ENCODE measurements at places on chromosomes 1 and 21. TPM values are rescaled to one million over a fixed set of nuclear protein-coding genes. Genes with fewer than 3 reads are reported as not detected.

DNA sequence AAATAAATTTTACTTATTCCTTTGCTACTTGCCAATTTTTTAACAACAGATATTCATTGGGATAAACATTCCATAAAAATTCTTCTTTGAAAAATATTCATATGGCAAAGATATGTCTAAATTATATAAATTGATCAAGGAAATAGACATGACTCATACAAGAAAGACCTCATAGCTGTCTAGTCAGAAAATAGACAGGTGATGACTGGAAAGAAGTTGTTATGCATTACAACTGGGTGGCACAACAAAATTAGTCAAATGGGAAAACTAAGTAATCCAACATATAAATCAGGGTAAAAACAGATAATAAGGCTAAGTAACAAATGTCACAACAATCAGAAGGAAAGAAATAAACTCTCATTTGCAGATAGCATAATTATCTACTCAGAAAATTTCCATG is 92.0 kb downstream of the USH2A start:
- H3K27ac ChIP-seq = no peak overlapping the region
- H3K27me3 ChIP-seq = no peaks in the 10 kb centered on the region
- DNase-seq = no peak
- no peaks in the 10 kb centered on the region for H3K36me3 ChIP-seq
- H3K4me1 ChIP-seq = no peaks in the 10 kb centered on the region

The TSTD1 gene
- total RNA-seq = 24.2 TPM

The CD52 gene
- 2.8 TPM for total RNA-seq

The MYCL gene
- 97.7 TPM for total RNA-seq

DNA sequence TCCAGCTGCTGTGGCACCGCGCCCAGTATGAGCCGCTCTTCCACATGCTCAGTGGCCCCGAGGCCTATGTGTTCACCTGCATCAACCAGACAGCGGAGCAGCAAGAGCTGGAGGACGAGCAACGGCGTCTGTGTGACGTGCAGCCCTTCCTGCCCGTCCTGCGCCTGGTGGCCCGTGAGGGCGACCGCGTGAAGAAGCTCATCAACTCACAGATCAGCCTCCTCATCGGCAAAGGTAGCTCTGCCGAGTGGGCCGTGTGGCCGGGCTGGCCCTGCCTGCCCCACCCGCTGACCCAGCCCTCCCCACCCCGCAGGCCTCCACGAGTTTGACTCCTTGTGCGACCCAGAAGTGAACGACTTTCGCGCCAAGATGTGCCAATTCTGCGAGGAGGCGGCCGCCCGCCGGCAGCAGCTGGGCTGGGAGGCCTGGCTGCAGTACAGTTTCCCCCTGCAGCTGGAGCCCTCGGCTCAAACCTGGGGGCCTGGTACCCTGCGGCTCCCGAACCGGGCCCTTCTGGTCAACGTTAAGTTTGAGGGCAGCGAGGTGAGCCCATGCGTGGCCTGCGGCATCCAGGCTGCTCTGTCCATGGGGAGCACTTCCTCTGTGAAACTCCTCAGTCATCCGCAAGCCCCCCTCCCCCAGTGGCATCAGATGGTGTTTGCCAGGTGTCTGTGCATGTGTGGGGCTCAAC is 64.2 kb downstream of the PIK3CD start:
- peaks cover 4% of the 10 kb centered on the region for H3K27me3 ChIP-seq
- H3K36me3 ChIP-seq = no peaks in the 10 kb centered on the region
- no peak overlapping the region for H3K4me3 ChIP-seq
- H3K27ac ChIP-seq = no peak overlapping the region
- no peaks in the 10 kb centered on the region for H3K4me1 ChIP-seq
- no peak for DNase-seq

DNA sequence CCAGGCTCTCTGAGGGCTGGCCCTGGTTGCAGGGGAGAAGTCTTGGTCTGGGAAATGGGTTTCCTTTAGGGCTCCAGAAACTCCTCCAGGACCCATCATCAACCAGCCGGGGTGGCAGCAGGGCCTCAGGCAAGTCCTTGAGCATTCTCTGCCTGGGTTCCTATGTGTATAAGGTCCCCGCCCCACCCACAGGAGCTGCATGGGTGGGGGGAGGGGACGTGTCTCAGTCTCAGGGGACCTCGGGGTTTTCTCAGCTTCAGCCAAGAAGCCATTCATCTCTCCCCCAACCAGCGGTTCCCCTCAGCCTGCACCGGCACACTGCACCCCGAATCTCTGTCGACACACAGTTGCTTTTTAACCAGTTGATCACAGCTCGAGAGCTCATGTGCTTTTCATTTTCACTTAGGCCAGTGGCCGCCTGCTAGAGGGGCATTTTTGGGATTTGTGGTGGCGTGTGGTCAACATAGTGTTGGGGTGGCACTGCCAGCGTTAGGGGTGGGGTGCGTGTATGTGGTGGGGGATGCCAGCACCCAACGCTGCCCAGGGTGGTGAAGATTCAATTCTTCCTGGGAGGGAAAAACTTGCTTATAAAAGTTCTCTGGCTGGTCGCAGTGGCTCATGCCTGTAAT is 6.5 kb downstream of the RUNX3 start:
- H3K4me1 ChIP-seq = peaks cover 6% of the 10 kb centered on the region
- peaks cover 11% of the 10 kb centered on the region for H3K27me3 ChIP-seq
- no peak overlapping the region for H3K4me3 ChIP-seq
- no peak for DNase-seq

DNA sequence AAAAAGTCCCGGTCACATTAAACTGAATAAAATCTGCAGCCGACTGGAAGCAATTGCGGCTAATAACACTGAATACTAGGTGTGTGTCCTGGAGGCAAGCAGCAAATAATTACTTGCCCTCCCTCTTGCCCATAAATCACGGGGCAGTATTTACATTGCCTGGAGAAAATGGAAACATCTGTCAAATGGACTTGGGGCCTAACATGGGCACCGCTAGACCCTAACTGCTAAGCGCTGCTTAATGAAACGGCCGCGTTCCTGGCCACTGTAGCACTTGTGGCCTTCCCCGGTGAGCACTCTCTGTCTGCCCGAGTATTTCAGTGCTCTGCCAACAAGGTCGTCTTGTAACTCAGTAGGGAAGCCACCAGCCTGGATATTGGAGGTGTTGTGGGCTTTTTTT is 23.9 kb upstream of the KNCN start:
- no peak for DNase-seq
- no peak overlapping the region for H3K4me3 ChIP-seq
- peaks cover under 1% of the 10 kb centered on the region for H3K36me3 ChIP-seq
- no peak overlapping the region for H3K27ac ChIP-seq
- H3K27me3 ChIP-seq = peaks cover 2% of the 10 kb centered on the region

DNA sequence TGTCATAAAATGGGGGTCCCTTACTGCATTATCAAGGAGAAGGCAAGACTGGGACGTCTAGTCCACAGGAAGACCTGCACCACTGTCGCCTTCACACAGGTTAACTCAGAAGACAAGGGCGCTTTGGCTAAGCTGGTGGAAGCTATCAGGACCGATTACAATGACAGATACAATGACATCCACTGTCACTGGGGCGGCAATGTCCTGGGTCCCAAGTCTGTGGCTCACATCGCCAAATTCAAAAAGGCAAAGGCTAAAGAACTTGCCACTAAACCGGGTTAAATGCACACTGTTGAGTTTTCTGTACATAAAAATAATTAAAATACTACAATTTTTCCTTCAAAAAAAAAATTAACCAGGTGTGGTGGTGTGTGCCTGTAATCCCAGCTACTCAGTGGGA is 22.1 kb downstream of the RASSF5 start:
- H3K27me3 ChIP-seq = peaks cover 6% of the 10 kb centered on the region
- H3K36me3 ChIP-seq = no peaks in the 10 kb centered on the region
- H3K27ac ChIP-seq = no peak overlapping the region
- no peak overlapping the region for H3K4me3 ChIP-seq

GRCh38 chr1:15218287-15219279 is 28.4 kb upstream of the FHAD1 start:
- H3K27me3 ChIP-seq = peaks cover 5% of the 10 kb centered on the region
- no peak overlapping the region for H3K27ac ChIP-seq
- DNase-seq = no peak
- H3K4me1 ChIP-seq = no peaks in the 10 kb centered on the region

- H3K27ac ChIP-seq = no peak overlapping the region
- DNase-seq = no peak
- H3K4me1 ChIP-seq = no peaks in the 10 kb centered on the region
- no peak overlapping the region for H3K4me3 ChIP-seq
- H3K27me3 ChIP-seq = peaks cover 2% of the 10 kb centered on the region
- H3K36me3 ChIP-seq = peaks cover 5% of the 10 kb centered on the region
Measured at GRCh38 chr1:207414606-207415108, 39.5 kb upstream of the CR2 start.

DNA sequence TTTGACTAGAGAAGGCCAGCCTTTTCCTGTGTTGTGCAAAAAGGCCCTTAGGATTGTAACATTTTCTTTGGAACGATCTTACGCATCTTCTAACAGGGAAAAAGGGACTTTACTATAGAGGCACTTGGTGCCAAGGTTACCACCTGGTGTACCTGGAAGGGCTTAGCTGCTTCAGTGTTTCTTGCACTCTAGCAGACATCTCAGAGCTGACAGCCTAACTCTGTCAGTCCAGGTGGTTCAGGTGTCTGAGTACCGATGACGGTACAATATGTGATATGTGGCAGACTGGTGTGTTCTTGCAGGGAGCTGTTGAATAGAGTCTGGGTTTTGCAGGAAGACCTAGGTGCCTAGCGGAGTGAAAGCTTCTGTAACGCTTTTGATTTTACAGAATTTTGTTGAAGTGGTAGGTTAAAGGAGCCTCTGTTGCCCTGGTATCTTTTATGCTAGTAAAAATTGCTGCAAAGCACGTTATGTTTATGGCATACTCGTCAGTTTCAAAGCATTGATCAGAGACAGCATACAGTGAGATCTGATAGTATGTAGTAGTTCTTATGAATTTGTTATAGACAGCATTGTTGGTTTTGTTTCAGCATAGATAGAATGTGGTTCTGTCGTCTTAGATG is 1.4 kb downstream of the MAGI3 start:
- peak overlapping the region; percentile 89 for H3K4me3 ChIP-seq
- peak overlapping the region; percentile 83 for H3K27ac ChIP-seq
- peaks cover 4% of the 10 kb centered on the region for H3K27me3 ChIP-seq
- no peak for DNase-seq
- peaks cover 11% of the 10 kb centered on the region for H3K4me1 ChIP-seq

- no peak overlapping the region for H3K27ac ChIP-seq
- no peak for DNase-seq
- H3K36me3 ChIP-seq = no peaks in the 10 kb centered on the region
- no peak overlapping the region for H3K4me3 ChIP-seq
- H3K4me1 ChIP-seq = no peaks in the 10 kb centered on the region
Measured at GRCh38 chr1:177082855-177083693, 81.4 kb downstream of the ASTN1 start.

The NLRP3 gene
- not detected for total RNA-seq

- H3K27me3 ChIP-seq = no peaks in the 10 kb centered on the region
- H3K4me3 ChIP-seq = no peak overlapping the region
- no peaks in the 10 kb centered on the region for H3K36me3 ChIP-seq
- H3K27ac ChIP-seq = no peak overlapping the region
- no peaks in the 10 kb centered on the region for H3K4me1 ChIP-seq
Measured at GRCh38 chr1:216749232-216749631, 26.0 kb upstream of the ESRRG start.

DNA sequence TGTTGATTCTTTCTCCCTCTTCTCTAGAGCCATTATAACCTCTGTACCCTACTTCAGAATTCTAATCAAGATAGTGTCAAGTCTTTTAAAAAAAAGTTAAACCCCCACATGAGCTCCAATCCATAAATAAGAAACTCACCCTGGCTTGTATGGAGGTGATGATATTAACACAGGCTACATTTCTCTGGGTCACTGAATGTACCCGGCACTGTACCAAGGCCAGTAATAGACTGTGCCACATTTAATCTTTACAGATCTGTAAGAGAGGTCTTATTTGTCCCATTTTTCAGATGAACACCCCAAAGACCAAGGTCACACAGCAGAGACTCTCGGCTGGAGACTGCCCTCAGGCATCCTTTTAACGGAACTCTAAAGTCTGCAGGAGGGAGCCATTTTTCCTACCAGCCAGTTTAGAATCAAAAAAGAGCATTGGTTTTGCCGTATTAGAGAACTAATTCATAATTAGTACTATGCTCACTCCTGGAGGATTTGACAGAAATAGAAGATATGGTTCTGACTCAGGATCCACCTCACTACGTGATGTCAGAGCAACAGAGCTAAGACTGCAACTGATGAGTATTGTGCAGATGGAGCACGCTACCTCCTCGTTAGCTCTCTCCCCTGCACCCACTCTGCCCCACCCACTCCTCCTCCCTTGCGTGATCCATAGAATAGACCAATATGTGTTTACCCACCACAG is 217.2 kb upstream of the HOOK1 start:
- no peak overlapping the region for H3K4me3 ChIP-seq
- H3K27me3 ChIP-seq = no peaks in the 10 kb centered on the region
- no peak for DNase-seq

DNA sequence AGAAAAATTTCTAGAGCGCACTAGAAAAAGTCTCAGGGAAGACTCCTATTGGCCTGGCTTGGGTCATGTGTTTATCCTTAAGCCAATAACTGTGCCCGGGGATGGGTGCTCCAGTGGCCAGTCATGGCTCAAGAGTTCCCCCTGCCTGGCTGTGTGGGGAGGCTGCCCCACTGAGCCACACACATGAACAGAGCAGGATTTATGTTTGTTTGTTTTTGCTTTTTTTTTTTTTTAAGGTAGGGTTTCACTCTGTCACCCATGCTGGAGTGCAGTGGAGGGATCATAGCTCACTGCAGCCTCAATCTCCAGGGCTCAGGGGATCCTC is 21.8 kb downstream of the EDN2 start:
- H3K27ac ChIP-seq = no peak overlapping the region
- no peak overlapping the region for H3K4me3 ChIP-seq
- DNase-seq = no peak
- no peaks in the 10 kb centered on the region for H3K36me3 ChIP-seq

DNA sequence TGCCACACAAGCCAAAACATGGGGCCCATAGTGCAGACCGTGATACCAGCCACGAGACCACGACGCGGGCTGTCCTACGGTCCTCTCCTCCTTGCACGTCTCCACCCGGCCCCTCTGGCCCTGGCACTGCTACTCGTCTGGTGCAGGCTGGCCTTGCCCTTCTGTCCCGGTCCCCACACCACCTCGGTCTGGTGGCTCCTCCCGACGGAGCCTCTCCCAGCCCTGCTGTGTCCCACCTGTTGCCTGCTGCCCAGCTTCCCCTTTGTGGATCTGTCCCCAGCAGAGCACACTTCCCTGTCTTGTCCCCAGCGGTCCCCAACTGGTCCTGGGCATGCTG is 50.5 kb downstream of the MORN1 start:
- peak overlapping the region; percentile 38 for H3K27ac ChIP-seq
- H3K36me3 ChIP-seq = no peaks in the 10 kb centered on the region
- H3K27me3 ChIP-seq = peaks cover 4% of the 10 kb centered on the region
- DNase-seq = peak; percentile 10

GRCh38 chr21:42351626-42352440 is 1.0 kb upstream of the TFF2 start:
- peaks cover 3% of the 10 kb centered on the region for H3K4me1 ChIP-seq
- no peak for DNase-seq
- no peak overlapping the region for H3K27ac ChIP-seq
- peaks cover 41% of the 10 kb centered on the region for H3K36me3 ChIP-seq

The NUP210L gene
- total RNA-seq = 0.10 TPM

The NBPF20 gene
- 1.2 TPM for total RNA-seq

Data from glutamatergic neuron (in vitro differentiated cells).